ENCODE measurements at places on chromosomes 7 and 10.

DNA sequence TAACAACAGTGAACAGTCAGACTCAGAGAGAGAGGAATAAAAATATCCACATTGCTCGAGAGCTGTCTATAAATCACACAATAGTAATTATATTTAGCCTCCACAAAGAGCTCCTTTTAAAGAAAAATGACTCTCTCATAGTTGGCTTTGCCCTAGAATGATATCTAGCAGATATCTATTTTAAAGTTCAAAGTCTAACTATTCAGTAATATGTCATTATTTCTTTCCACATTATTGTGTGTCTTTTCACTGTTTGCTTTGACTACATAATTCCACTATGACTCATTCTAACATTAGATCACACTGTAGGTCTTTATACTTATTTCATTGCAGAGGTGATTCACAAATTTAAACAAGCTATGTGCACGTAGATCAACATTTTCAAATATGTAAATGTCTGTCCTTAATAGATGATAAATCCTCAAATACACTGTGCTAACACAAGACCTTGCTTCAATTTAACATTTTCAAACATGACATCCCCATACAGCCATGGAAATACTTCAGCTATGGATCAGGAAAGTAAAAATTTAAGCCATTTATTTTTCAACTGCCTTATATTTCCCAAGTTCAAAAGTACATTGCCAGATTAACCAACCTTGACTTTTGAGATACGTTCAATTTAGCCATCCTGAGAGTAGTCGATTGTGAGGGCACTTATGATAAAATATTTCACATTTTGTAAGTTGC lies 99.9 kb upstream of the AKR1E2 start:
- no peak for DNase-seq

GRCh38 chr10:43773736-43774135 lies 125.1 kb upstream of the ZNF32 start:
- DNase-seq = no peak

- no peak for DNase-seq
Measured at GRCh38 chr10:95646160-95646559, 10.4 kb downstream of the ALDH18A1 start.

DNA sequence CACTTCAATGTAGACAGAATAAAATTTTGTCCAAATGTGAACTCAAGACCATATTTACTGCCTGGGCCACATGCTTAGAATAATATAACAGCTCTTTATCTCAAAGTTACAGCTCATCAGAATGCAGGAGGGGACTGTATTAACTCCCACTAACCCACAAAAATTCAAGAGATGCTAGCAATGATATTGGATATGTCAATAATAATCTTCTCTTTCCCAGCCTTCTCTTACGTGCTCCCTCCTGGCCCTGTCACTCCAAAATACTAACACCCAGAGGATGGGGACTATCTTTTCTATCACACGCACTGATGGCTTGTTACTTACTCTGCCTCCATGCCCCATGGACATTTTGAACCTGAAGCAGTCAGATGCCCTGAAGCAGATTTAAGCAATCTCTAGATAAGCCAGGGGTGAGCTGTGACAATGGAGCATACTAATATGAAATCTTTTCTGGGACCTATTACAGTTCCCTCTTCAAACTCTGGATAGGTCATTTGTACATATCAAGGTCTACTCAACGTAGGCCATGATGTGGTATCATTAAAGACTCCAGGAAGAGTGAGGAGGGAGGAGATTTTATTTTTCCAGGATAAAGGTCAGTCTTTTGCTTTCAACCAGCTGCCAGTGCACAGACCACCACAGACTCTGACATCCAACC lies 803.0 kb downstream of the GRM8 start:
- DNase-seq = no peak

GRCh38 chr7:129739427-129739826 lies 127.9 kb downstream of the NRF1 start:
- no peak for DNase-seq

DNA sequence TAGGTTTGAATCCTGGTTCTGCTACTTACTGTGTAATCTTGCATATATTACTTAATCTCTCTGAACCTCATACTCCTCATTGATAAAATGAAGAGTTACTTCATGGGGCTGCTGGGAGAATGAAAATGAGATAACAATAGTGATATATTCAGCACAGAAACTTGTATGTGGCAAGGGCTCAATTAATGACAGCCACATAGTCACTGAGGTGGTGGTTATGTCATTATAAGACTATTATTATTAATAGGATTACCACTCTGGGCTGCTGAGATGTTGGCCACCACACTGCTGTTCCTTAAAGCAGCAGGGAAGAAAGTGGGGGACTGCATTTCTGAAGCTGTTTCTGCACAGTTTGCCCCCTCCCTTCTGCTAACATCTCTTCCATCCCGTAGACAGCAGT lies 100.4 kb upstream of the PDLIM1 start:
- DNase-seq = no peak

- DNase-seq = no peak
Measured at GRCh38 chr10:10797513-10797912, 220.2 kb upstream of the CELF2 start.

DNA sequence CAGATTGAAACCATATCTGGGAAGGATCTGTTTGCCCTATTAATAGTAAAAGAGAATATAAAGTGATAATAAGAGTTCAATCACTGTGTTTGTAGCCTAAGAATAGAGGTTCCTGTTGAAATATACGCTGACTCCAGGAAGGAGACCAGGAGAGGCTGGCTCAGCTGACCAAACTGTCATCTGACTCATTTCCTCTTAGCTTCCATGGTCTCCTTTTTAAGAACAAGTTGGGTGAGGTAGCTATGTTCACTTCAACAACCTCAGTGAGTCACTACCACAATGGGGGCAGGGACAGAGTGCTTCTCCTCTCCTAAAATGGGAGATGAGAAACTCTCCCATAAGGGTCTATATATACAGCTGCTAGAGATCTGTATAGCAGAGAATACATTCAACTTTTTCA lies 543.3 kb downstream of the CALN1 start:
- no peak for DNase-seq

GRCh38 chr10:75987616-75988015 lies 556.2 kb downstream of the LRMDA start:
- DNase-seq = no peak

GRCh38 chr10:17923728-17924127 lies 28.0 kb upstream of the SLC39A12 start:
- DNase-seq = no peak

DNA sequence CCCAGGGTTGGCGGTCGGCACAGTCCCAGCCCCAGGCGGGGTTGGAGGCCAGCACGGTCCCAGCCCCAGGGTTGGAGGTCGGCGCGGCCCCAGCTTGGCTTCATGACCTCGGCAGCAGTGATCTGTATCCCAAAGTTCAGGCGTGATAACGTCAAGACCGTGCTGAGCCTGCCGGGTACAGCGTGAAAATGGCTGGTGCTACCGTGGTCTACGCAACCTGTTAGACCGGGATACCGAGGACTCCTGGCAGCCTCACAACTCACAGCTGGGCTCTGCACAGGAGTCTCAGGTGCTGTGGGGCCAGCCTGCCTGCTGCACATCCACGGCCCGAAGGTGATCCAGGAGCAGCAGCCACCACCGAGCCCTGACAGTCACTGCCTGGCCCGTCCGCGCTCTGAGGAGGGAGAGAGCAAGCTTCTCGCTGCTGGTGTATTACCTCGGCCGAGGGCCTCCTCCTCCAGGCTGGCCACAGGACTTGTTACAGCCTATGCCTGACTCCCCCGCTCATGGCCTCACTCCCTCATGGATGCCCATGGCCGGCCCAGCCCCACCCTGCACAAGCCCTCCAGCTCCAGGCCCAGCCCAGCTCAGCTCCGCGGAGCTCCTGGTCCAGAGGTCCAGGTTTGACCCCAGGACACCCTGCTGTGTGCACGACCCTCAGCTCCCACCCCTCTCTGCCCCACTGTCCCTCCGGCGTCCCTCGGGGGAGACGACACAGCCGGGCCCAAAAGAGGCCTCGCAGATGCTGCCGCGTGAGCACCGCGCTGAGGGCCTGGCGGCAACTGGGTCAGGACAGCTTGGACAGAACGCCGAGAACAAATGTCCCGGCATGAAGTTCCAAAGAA lies 156.0 kb downstream of the ELFN1 start:
- no peak for DNase-seq

DNA sequence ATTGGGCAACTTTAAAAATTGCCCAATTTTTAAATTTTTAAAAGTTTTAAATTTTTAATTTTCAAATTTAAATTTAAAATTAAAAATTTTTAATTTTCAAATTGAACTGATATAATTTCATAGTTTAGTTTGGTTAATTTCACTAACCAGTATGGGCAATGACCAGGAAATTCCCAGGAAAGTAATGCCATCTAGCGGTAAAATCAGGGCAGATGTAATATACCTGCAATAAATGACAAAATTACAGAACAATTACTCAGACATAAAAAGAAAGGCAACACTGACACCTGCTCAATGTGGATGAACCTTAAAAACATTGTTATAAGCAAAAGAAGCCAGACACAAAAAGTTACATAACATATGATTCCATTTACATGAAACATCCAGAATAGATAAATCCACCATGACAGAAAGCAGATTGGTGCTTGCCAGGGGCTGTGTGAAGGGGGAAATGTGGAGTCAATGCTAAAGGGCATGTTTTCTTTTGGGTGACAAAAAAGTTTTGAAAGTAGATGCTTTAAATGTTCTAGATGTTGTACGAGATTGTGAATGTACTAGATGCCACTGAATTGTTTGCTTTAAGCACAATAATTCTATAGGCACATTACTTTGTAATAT lies 28.6 kb upstream of the SLC16A12 start:
- no peak for DNase-seq

GRCh38 chr10:44774676-44775401 lies 136.3 kb upstream of the TMEM72 start:
- DNase-seq = no peak

- DNase-seq = no peak
Measured at GRCh38 chr7:141522657-141523342, 28.4 kb upstream of the AGK start.

- DNase-seq = no peak
Measured at GRCh38 chr7:111409714-111410422, 152.4 kb downstream of the IMMP2L start.

DNA sequence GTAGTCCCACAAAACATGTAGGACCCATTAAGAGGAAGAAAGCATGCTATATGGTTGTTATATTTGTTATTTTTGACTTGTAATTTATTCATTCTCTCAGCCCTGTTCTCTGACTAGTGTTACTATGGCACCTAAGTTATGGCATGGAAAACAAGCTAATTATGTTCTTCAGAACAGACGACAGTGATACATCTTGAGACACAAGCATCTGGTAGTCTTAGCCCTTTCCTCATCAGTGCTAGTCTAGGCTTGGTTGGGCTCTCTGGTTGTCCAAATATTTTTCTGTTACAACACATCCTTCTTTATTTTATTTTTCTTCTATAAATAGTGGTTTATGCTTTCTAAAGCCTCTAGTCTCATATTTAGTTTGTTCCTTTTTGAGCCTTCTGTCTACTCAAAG lies 308.3 kb upstream of the KAT6B start:
- DNase-seq = no peak

DNA sequence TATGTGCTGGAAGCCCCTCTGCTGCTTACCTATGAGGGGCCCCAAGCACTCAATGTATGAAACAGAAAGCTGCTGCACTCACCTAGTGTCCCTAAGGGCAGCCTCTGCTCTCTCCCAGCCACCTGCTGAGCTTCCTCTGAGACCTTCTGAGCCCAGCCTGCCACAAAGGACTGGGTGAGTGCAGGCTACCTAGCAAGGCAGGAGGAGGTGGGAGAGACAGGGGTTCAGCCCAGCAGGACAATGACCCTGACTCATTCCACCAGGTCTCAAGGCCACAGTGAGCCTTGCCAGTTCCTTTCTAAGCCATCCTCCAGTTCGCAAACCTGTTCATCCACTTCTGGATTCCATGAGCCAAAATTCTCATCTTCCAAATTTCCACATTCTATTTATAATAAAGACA lies 16.3 kb downstream of the VOPP1 start:
- DNase-seq = peak; percentile 37

DNA sequence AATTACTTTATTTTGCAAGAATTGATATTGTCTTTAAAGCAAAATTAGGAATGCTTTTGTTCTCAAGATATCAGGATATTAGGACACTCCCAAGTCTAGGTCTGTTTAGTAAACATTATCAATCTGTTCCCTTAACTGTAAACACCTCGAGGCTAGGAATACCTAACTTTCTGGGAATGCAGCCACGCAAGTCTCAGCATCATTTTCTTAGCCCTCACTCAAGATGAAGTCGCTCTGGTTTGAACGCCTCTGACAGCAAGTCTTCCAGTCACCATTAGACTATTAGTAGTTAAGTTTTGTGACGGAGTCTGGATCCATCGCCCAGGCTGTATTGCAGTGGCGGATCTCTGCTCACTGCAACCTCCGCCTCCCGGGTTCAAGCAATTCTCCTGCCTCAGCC lies 128.0 kb upstream of the MYO3A start:
- DNase-seq = no peak

GRCh38 chr7:86448856-86449255 lies 194.9 kb upstream of the GRM3 start:
- DNase-seq = no peak

DNA sequence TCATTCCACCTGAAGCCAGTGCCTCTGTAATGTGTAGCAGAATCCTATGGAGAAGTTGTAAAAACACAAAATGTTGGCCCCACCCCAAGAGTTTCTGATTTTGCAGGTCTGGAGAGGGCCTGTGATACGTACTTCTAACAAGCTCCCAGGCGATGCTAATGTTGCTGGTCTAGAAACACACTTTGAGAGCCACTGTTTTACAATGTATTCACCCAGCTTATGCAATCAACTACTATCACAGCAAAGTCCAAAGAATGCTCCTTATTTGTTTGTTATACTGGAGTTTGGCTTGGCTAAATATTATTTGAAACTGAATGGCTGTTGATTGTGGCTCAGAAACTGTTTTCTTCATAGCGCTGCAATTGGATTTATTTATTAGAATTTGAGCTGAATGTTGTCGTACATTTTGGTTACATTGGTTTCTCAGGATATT lies 44.3 kb downstream of the DNAJB9 start:
- no peak for DNase-seq

- DNase-seq = no peak
Measured at GRCh38 chr7:7294911-7295310, 112.6 kb downstream of the C1GALT1 start.

GRCh38 chr7:47132471-47132870 lies 449.4 kb downstream of the TNS3 start:
- DNase-seq = no peak

GRCh38 chr7:44764665-44765578 lies 16.3 kb downstream of the ZMIZ2 start:
- no peak for DNase-seq

All from CD8-positive, alpha-beta T cell (primary cell).